Stimulated activated CD8-positive, alpha-beta memory T cell treated with anti-CD3 and anti-CD28 coated beads, Interleukin-15, amount 100 ng/mL, for 1 hour (primary cell): ENCODE measurements at places on chromosomes 12 and 14.
A peak's percentile ranks its signal among the peaks of the same experiment; 100 is the strongest.

DNA sequence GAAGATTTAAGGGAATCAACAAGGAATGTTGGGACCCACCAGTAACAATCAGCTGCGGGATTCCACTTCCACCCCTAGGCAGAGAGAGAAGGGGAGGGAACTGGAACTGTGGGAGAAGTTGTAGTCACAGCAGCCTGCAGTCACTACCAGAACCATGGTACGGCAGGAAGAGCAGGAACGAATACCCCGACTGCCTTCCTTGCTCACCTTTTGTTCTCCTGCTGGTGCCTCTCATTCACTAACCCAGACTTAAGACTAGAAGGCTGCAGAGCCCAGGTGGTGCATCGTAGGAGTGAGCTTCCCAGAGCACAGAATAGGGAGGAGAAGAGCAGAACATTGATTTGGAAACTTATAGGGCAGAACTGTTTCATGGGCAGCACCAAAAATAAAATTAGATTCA is 154.2 kb downstream of the DYRK2 start:
- DNase-seq = no peak

GRCh38 chr12:105177208-105177607 is 58.8 kb downstream of the APPL2 start:
- DNase-seq = no peak

DNA sequence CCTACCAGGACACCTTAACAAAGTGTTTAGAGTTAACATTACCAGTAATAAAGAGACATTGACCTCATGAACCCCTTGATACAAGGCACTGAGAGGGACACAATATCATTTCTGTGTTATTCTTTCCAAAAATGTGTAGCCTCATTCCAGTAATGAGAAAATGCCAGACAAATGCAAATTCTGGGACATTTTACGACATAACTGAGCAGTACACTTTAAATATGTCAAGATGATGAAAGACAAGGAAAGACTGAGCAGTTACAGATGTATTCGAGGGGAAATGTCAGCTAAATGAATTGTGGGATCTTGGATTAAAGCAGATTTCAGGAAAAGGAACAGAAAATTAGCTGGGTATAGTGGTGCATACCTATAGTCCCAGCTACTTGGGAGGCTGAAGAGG is 255.6 kb downstream of the ERC1 start:
- DNase-seq = no peak

- peak; percentile 8 for DNase-seq
These were observed 3.1 kb upstream of the TNS2 start for GRCh38 chr12:53046655-53047220.

DNA sequence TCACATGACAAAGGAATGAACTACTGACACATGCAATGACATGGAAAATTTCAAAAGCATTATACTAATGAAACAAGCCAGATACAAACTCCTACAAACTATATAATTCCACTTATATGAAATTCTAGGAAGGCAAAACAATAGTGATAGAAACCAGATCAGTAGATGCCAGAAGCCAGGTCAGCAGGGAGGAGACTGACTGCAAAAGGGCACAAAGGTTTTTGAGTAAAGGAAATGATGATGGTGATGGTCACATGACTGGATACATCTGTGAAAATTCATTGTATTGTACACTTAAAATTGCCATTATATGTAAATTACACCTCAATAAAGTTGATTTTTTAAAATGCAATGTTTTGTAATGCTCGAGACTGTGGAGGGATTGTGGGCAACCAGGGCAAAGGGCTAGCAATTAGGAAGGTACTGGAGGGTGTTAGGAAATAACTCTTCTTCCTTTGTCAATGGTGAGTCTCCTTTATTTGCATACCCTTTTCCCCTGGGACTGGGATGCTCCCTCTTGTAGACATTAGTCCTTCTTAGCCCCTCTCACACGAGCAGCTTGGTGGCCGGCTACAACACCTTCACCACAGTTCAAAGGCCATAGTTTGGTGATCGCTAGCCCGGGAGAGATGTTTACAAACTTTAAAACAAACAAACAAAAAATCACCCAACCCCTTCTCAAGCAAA is 6.7 kb upstream of the PRPF40B start:
- DNase-seq = no peak

GRCh38 chr14:21668377-21668776 is 5.2 kb downstream of the OR4E1 start:
- no peak for DNase-seq

DNA sequence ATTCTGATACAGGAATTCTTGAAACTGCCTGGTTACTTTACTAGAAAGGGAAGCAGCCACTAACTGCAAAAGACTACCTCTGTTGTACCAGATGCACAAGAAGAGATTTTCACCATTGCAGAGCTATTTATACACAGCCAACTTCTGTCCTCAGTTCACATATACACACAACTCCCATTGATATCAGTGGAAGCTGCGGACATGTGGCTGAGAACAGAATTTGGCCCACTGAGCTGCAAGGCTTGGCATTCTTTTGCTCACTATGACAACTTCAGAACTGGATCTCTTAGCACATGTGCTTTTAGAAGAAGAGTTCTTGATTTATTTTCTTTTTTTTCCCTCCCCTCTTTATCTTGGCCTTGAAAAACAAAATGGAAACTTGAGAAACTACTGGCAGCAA is 28.3 kb downstream of the PTPRO start:
- DNase-seq = no peak

- no peak for DNase-seq
These were observed 46.1 kb downstream of the DIO2 start for GRCh38 chr14:80164991-80165721.

- DNase-seq = no peak
These were observed 212.6 kb downstream of the SLC16A7 start for GRCh38 chr12:59808317-59808910.

GRCh38 chr12:98635657-98636323 is 8.8 kb downstream of the IKBIP start:
- no peak for DNase-seq

- DNase-seq = no peak
These were observed 6.1 kb upstream of the AMIGO2 start for GRCh38 chr12:47085815-47086252.

DNA sequence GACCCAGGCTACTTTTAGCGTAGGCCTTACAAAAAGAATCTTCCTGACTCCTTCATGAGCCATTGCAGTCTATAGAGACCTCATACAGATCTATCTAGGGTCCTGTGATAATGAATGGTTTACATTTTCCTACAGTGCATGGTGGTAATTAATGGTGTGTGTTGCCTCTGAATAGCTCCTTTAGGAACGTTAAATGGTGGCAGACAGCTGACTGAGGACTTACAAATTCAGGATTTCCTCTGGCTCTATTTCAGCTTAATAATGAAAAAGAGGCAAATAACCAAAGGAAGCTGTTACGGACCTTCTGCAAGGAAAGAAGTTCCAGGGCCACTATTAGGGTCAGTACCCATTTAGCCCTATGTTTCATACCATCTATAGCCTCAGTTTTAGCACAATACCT is 5.1 kb downstream of the IKBIP start:
- no peak for DNase-seq

DNA sequence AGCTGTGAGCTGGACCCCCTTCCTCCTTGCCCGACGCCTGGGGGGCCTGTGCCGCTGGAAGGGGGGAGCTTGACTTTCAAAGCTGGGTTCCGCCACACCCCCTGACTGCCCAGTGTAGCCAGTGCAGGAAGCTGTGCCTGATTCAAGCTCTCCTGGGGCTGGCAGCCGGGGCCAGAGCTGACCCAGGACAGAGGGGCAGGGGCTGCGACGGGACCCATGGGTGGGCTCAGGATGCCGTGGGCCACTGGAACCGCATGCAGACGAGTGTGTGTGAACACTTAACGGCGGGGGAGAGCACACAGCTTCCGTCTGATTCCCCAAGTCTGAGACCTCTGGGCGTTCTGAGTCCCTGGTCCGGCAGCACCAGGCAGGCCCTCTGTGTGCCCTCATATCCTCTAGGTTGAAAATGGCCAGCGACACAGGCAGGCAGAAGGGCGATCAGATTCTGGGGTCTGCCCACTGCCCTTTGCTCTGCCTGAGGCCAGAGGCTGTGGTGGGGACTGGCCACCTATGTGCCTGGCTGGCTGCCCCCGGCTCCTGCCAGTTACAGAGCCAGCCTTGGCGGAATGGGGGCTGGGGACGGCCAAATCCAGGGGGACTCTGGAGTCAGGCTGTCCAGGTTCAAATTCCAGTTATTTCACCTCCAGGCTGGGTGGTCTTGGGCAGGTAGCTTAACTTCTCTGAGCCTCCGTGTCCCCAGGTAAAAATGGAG is 54.0 kb downstream of the CYP46A1 start:
- no peak for DNase-seq

- no peak for DNase-seq
These were observed 138.9 kb downstream of the HMGA2 start for GRCh38 chr12:65962921-65963861.

DNA sequence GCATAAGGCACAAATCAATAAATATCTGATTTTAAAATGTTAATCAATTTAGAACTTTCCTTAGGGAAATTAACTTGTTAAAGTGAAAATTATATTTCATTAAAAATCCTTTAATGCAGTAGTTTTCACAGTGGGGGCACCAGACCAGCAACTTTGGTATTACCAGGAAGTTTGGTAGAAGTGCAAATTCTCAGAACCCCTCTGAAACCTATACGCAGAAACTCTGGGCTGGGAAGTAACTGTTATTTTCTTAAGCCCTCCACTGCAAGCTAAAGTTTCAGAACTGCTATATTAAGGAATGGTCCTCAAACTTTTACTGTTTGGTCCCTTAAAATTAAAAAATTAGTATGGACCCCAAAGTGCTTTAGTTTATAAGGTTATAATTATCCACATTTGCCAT is 35.7 kb downstream of the GNPTAB start:
- DNase-seq = no peak

DNA sequence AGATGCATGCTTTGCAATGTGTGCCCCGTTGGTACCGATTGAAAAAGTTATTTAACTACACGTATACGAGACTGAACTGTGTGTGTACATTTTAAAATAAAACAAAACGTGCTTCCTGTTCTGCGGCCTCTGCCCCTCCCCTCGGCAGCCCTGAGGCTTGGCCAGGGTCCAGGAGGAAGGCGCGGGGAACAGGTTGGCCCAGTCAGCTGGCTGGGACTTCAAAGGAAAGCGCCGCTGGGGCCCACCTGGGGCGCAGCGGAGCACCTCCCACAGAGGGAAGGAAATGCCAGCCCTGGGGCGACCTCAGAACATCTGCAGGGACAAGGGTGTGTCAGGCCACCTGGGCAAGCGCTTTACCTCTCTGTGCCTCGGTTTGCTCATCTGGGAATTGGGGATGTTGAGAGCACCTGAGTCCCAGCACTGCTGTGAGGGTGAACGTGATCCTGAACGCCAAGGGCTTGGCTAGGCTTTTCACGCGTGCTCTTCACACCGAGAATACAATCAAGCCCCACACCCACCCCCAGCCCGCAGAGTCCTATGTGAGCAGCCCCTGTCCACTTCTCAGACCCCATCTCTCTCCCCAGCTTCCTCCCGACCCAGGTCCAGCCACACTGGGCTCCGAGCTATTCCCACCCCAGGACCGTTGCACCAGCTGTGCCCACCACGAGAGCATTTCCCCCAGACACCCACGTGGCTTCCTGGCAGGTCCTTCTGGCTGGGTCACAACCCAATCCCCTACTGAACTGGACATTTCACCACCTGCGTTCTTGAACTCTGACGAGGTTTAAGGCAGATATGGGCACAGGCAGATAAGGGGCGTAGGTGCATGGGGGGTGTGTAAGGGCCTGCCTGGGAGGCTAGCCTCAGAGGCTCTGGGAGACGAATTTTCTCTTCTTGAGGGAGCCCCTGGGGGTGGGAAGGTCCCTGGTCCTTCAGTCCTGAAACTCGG is 41.9 kb upstream of the NCOR2 start:
- peak; percentile 55 for DNase-seq

DNA sequence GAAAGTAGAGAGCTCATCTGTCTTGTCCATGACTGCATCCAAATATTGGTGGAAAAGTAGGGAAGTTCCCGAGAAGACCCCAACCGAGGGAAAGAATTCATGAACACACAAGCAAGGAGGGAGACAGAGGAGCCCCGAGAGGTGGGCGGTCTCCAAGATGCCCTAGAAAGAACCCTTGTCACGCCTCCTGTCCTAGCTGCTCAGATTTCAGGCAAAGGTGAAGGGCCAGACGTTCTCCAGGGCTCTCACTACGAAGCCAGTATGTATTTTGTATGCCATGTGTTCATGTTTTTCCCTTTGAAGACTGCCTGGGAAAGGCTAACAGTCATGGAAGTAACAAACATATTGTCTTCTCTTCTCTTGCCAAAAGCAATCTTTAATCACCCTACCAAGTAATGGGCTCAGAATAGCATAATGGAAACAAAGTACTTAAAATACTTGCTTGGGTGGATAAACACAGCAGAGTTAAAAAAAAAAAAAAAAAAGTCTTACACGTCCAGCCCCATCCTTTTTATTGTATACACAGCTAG is 99.2 kb upstream of the TBX3 start:
- DNase-seq = no peak

- no peak for DNase-seq
These were observed 57.1 kb upstream of the PCED1B start for GRCh38 chr12:47022296-47022695.

GRCh38 chr14:74554742-74555362 is 57.2 kb downstream of the LTBP2 start:
- DNase-seq = no peak

GRCh38 chr12:88200029-88200428 is 57.9 kb downstream of the TMTC3 start:
- DNase-seq = no peak

GRCh38 chr12:68476794-68477193 is 133.9 kb upstream of the RAP1B start:
- DNase-seq = no peak

GRCh38 chr12:31205054-31205453 is 120.9 kb downstream of the SINHCAF start:
- no peak for DNase-seq

DNA sequence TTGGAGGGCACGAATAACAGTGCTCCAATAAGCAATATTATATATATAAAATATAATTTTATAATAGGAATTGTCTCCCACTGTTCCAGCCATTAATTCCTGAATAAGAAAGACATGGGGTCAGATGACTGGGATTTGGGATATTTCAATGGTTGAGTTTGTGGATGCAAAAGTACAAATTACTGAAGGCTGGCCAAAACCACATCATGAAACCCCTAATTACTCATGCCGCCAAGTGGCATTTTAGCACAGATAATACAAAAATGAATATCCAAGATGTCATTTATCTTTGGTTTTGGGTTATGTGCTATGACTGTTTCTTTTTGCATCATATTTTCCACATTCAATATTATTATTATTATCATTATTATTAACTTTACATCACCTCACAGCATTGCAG is 261.4 kb upstream of the TBX3 start:
- no peak for DNase-seq

DNA sequence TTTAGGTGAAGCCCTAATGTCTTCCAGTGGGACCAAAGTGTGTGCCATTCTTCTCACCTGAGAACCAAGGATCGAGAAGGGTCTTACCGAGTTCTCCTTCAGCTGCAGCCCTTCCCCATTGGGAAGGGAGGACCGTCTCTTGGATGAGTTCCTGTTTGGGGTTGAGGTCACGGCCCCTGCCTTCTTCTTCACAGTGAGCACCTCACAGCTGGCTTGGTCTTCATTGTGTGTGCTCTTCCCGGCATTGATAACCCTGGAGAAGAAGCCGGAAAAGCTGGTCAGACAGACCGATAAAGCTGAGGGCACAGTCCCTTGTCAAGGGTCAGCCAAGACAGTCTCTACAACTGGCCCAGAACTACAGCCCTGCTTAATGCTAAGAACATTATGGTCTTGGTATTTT is 102.9 kb downstream of the PPM1H start:
- DNase-seq = no peak

- no peak for DNase-seq
These were observed 33.0 kb downstream of the P2RX2 start for GRCh38 chr12:132651444-132652100.

- DNase-seq = no peak
These were observed 42.0 kb upstream of the CHST11 start for GRCh38 chr12:104414581-104415341.
